Smooth muscle cell of the pulmonary artery (primary cell): ENCODE measurements at places on chromosomes 7 and 10. TPM values are rescaled to one million over a fixed set of nuclear protein-coding genes. Genes with fewer than 3 reads are reported as not detected.

The CHRM2 gene
- total RNA-seq: 3.0 and 8.7 TPM in 2 replicates

The RADIL gene
- 0.13 and 2.0 TPM in 2 replicates for total RNA-seq

The ASB4 gene
- total RNA-seq: not detected in 2 replicates

The ZNF425 gene
- total RNA-seq: 2.5 and 3.7 TPM in 2 replicates

The PPP1R3C gene
- 195 and 201 TPM in 2 replicates for total RNA-seq

The OR2A5 gene
- not detected in 2 replicates for total RNA-seq

The GRID2IP gene
- total RNA-seq: 0.07 TPM in 1 of 2 replicates, not detected in the other

The SFRP5 gene
- total RNA-seq: 0.36 TPM in 1 of 2 replicates, not detected in the other

The GLCCI1 gene
- total RNA-seq: 7.8 and 14.6 TPM in 2 replicates

The SUN3 gene
- total RNA-seq: not detected in 2 replicates

The OR2A12 gene
- not detected in 2 replicates for total RNA-seq

The TRDMT1 gene
- total RNA-seq: 4.2 and 5.2 TPM in 2 replicates

The LRIT1 gene
- total RNA-seq: not detected in 2 replicates

The CREB5 gene
- total RNA-seq: 1.7 and 7.6 TPM in 2 replicates

The LIPF gene
- not detected in 2 replicates for total RNA-seq

The KIAA1217 gene
- 2.7 and 6.9 TPM in 2 replicates for total RNA-seq

The MMP21 gene
- 0.13 TPM in 1 of 2 replicates, not detected in the other for total RNA-seq
